Uterus (tissue), 4 donors: ENCODE measurements at places on chromosomes 1 and 21.

DNA sequence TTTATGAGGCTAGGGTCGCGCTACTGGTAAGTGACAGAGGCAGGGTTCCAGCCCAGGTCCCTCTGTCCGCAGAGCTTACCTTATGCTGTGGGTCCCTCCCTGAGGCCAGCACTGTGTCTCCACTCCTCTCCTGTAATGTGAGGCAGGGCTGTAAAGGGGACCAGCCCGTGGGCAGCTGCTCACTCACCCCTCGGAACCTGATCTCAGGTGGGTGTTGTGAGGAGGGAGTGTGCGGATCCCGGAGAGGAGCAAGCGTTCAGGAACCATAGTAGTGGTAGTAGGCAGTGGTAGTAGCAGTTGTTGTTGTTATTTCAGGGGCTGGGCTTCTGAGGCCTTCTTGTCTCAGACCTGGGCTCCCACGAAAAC is 1.7 kb downstream of the ZC3H12A start:
- no peak for DNase-seq

GRCh38 chr21:42271065-42271464 is 44.1 kb downstream of the TFF3 start:
- no peak for DNase-seq

DNA sequence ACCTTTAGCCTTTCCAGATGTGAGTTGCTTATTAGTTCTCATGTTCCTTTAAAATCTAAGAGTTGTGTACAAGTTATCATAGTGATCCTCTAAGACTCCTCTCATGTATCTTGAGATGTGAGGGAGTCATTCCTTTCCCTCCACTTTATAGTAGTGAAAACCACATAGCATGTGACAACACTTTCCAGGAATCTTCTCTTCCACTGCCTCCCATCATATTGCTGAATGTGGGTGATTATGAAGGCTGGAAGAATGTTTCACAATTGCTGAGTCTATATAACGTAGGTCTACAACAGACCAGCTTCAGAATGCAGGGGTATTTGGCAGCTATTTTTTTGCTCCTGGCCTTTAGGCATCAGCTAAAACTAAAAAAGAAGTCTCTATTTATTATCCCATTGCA is 44.7 kb upstream of the LRRC7 start:
- no peak for DNase-seq

GRCh38 chr1:16175610-16176553 is 20.0 kb upstream of the EPHA2 start:
- DNase-seq: peak; percentile 91

GRCh38 chr1:201409440-201409839 is 10.3 kb upstream of the LAD1 start:
- no peak for DNase-seq

GRCh38 chr1:198977909-198978308 is 339.1 kb downstream of the PTPRC start:
- no peak for DNase-seq

DNA sequence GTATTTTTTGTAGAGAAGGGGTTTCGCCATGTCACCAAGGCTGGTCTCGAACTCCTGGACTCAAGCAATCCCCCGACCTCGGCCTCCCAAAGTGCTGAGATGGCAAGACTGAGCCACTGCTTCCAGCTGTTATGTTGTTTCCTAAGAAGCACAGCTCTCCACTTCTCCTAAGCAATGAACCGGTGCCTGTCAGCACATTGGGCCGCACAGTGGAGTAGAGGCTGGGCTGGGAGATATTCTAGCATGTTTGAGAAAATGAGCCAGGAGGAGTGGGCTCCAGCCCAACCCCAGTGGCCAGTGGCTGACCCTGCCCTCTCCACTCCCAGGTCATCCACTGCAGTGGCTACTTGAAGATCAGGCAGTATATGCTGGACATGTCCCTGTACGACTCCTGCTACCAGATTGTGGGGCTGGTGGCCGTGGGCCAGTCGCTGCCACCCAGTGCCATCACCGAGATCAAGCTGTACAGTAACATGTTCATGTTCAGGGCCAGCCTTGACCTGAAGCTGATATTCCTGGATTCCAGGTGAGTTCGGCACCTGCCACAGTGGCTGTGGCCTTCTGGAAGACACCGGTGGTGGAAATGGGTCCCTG is 27.0 kb downstream of the SIM2 start:
- peak; percentile 3 for DNase-seq
